Right renal pelvis (tissue), 4 donors: ENCODE measurements at places on chromosomes 12 and 14. TPM values are rescaled to one million over a fixed set of nuclear protein-coding genes. Genes with fewer than 3 reads are reported as not detected.

DNA sequence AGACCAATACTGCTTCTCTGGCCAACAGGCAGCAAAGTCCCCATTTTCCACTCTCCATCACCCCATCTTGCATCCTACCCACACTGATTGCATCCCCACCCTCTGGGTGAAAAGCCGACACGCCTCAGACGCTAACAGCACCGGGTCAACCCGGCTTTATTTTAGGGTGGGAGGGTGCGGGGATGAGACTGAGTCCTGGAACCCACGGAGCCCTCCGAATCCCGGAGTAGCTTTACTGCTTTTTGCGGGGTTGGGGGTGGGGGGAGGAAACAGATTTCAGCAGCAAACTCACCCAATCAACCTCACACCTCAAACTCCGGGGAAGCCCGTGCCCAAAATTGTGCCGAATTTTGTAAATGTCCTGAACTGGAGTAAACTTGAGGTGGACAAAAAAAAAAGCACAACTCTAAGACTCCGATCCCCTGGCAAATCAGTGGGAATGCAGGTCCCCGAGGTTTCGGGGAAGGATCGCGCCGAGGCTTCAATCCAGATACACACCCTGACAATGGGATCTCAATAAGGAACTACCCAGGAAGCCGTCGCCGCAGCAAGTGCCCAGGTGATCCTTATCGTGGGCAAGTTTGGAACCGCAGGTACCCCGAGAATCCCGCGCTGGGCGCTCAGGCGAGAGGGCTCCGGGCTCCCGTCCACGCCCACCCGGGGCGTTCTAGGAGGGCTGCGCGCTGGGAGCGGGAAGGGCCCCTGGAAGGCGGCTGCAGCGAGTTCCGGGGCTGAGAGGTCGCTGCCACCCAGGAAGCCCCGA is 1.1 kb downstream of the GCH1 start:
- DNase-seq = no peak

GRCh38 chr12:113136128-113136989 is 798 bp upstream of the RASAL1 start:
- DNase-seq = no peak

DNA sequence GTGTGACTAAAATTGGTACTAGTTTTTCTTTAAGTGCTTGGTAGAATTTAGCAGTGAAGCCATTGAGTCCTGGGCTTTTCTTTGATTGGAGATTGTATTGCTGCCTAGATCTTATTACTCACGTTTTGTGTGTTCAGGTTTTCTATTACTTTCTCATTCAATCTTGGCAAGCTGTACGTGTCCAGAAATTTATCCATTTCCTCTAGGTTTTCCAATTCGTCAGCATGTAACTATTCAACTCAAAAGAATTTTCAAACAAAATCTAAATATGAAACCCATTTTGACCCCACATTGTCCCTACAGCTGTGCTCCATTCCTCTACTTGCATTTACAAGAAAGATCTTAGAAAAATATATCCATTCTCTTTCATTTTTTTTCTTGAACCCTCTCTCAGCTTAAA is 1613.4 kb upstream of the SEL1L start:
- no peak for DNase-seq

DNA sequence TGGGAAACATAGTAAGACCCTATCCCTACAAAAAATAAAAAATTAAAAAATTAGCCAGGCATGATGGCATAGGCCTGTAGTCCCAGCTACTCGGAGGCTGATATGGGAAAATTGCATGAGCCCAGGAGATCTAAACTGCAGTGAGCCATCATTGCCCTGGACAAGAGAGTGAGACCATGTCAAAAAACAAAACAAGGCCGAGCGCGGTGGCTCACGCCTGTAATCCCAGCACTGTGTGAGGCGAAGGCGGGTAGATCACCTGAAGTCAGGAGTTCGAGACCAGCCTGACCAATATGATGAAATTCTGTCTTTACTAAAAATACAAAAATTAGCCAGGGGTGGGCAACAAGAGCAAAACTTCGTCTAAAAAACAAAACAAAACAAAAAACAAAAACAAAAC is 51.6 kb downstream of the FAM186A start:
- no peak for DNase-seq

GRCh38 chr14:29650554-29651269 is 276.9 kb downstream of the PRKD1 start:
- no peak for DNase-seq

Gene TAS2R31
- polyA plus RNA-seq = 1.1 TPM

Gene KRT78
- 0.05 TPM for polyA plus RNA-seq

Gene POP5
- 43.1 TPM for polyA plus RNA-seq
